ENCODE measurements at places on chromosomes 6 and 20.
A peak's percentile ranks its signal among the peaks of the same experiment; 100 is the strongest.

DNA sequence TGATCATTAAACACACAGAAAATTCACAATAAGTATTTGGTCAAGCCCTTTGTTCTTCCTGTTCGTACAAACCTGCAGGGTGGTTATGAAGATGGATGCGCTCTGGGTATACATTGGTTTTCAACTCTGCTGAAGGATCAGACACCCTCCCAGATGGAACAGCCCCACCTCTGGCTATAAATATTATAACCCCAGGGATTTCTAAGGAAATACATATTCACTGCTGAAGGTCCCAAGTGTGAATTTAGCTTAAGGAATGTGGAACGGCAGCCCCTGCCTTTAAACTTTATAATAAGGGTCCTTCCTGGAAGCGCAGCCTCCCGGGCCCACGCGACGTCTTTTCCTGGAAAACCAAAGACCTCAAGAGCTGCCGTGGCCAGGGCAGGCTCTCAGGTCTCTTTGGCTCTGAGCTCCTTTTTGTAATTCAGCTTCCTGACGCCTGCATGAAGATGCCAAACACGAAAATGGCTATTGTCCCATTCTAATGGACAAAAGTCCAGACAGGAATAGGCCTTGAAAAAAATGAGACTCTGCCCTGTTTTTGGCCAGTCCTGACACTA, 172.4 kb upstream of the SSTR4 start:
- no peak for DNase-seq

GRCh38 chr20:19110285-19110684, 102.2 kb upstream of the SLC24A3 start:
- no peak for DNase-seq

DNA sequence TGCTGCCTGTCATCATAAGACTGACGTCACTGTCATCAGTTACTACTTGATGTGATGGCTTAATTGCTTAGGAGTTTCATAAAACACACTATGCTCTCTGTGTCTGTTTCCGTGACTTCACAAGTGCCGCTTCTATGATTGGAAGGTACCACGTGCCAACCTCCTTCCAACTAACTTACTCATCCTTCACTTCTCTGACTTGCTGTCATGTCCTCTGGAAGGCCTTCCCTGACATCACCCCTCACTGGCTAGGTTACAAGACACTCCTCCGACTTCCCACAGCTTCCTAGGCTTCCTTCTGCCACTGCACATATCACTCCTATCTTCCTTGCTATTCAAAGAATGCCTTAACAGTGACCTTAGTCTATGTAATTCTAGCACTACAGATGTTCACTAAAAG, 20.4 kb downstream of the SERINC3 start:
- no peak for DNase-seq

- DNase-seq: no peak
Observed at GRCh38 chr6:11277275-11278206, 45.1 kb upstream of the NEDD9 start.

GRCh38 chr6:6969761-6970223, 138.0 kb upstream of the RREB1 start:
- DNase-seq: no peak

DNA sequence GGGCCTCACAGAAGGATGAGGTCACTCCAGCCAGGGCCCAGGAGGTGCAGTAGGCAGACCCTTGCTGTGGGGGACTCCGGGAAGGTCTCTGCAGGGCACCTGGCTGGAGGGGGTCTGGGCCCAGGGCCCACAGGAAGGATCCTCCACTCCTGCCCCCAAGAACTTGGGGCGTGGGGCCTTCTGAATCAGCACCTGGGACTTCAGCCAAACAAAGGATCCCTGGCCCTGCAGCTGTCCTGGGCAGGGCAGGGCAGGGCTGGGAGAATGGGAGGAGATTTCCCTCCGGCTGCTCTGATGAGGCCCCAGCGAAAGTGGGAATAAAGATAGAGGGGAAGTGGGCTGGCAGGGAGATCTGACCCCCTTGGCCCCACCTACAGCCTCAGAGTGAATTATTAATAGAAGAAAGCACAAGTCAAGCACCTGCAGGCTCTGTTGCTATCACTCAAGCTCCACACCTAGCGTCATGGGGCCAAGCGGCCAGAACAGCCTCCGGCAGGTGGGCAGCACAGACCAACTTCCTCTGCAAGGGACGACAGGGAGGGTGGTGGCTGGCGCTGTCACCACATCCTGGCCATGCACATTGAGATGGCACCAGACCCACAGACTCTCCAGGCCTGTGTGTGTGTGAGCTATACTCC, 61.6 kb upstream of the MRPS10 start:
- no peak for DNase-seq

- DNase-seq: no peak
Observed at GRCh38 chr6:99605074-99605734, 1.4 kb upstream of the PRDM13 start.

DNA sequence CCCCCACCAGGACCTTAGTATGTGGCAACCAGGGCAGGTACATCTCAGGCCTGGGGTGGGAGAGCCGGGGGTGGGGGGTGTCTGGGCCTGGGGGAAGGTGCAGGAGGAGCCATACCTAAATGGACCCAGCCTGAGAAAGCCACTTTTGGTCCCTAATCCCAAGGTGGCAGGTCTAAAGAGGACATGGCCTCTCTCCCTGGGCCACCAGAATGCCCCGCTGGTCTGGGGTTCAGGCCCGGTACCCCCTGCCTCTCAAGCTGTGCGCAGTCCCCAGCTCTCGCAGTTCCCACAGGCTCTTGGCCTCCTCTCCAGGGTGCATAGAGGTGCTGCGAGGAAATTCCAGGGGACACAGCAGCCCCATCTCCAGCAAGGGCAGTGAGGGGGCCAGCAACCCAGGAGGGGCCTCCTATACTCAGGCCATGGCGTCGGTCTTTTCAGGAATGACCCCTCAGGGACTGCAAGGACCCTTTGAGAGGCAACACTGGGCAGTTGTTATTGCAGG, 1.1 kb upstream of the AVP start:
- DNase-seq: no peak

DNA sequence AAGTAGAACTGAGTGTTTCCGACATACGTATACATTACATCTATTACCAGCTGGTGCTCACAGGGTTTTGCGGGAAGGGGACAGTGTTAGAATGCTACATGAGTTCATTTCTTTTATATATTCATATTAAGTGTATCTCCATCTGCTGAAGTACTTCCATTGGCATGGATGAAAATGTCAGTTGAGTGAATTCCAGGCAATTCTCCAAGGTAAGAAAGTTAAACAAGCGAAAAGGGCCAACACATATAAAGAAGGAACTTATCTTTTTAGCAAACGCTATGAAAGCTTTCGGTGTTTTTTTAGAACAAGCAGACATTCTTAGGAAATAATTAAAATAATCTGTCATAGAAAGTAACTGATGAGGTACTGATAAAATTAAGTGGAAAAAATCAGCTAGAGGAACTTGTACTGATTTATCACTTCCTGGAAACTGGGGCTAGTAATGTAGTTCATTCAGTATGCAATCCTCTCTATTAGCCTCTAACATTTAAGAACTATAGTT, 34.6 kb downstream of the RNF146 start:
- no peak for DNase-seq

- DNase-seq: no peak
Observed at GRCh38 chr6:107179004-107179403, 63.7 kb upstream of the BEND3 start.

- DNase-seq: no peak
Observed at GRCh38 chr6:12420626-12421025, 130.5 kb downstream of the EDN1 start.

GRCh38 chr6:53854843-53855567, 60.2 kb downstream of the LRRC1 start:
- no peak for DNase-seq

- DNase-seq: no peak
Observed at GRCh38 chr20:845941-846893, 12.7 kb downstream of the FAM110A start.

DNA sequence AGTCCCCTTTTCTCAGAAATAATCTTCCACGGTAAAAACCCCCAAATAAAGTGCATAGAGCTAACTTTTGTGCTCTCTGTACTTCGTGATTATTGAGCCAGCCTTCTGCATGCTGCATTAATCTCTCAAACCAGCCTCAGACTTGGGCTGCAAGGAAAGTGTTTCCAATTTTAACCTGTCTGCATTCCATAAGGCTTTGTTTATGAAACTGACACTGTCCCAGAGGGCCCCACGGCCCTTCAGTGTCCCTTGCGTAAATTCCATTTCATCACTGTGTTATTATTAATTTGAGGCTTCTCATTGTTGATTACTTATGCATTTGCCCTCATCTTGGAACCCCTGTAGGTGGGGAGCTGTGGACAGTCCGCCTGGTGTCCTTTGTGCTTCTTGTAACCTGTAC, 15.6 kb upstream of the SNRPB2 start:
- DNase-seq: no peak

DNA sequence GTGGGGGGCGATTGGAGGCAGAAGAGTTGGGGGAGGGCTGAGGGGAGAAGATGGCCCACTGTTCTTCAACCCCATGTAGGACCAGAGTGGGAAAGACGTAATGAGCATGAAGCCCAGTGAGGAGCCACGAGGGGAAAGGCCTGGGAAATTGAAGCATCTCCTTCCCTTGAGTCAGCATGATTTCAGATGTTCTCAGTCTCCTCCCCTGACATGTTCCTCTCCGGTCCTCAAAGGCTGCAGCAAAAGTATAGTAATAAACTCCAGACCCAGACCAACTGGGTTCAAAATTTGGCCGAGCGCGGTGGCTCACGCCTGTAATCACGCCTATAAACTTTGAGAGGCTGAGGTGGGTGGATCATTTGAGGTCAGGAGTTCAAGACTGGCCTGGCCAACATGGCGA, 1.9 kb upstream of the NFKBIE start:
- DNase-seq: no peak

GRCh38 chr6:34233867-34234266, 2.8 kb upstream of the HMGA1 start:
- DNase-seq: no peak

- no peak for DNase-seq
Observed at GRCh38 chr6:86822747-86823146, 114.6 kb upstream of the HTR1E start.

- DNase-seq: no peak
Observed at GRCh38 chr6:158629367-158630221, 14.9 kb downstream of the DYNLT1 start.

DNA sequence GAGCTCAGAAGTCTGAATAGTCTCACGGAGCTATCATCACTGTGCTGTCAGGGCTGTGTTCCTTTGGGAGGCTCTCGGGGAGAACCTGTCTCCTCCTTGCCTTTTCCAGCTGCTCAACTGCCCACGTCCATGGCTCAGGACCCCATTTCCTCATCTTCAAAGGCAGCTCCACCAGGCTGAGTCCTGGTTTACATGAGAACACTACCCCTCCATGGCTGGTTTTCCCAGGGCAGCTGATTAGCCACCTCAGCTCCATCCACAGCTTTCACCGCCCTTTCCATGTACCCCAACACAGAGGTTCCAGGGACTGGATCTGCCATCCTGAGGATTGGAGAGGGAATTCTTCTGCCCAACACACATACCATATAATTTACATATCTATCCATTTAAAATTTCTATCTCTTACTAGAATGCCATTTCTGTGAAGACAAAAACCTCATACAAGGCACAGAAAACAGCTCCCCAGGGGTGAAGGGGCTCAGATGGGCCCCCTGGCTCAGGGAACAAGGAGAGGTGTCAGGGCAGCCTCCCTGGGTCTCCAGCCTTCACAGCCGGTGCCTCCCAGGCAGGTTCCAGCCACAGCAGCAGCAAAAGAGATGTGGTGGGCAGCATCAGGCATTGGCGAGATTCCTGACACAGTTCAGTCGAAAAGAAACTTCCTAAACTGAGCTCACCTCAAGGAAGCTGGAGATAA, 2.2 kb upstream of the RAET1E start:
- no peak for DNase-seq

DNA sequence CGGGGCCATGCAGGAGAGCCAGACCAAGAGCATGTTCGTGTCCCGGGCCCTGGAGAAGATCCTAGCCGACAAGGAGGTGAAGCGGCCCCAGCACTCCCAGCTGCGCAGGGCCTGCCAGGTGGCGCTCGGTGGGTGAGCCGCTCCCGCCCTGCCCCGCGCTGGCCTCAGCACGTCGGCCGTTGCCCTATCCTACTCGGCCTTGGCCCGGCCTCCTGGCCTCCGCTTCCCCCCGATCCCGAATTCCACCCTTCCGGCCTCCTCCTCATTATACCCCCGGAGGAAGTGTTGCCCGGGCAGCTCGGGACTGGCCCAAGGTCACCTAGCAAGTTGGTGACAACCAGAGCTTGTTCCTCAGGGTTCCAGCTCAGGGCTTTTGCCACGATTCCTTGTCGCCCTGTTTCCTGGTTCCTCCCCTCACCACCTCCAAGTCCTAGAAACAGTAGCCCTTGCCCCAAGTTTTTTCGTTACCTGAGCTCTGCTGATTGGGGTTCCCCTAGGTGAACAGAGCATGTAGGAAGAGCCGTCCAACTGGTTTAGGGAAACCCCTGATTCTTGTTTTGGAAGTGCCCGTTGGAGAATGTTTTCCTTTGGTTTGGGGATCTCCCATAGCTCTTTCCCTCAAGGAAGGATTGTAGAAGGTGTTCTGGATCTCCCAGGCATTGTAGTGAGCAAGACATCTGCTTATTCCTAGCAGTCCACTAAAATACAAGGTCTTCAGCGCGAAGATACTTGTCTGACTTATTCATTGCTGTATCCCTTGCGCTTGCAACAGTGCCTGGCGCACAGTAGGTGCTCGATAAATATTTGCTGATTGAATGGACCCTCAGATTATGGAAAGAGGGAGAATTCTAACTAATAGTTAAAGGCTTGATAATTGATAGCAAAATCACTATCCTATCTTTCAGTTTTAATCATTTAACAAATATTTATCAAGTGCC, 641 bp downstream of the ARFGEF2 start:
- DNase-seq: peak; percentile 75

DNA sequence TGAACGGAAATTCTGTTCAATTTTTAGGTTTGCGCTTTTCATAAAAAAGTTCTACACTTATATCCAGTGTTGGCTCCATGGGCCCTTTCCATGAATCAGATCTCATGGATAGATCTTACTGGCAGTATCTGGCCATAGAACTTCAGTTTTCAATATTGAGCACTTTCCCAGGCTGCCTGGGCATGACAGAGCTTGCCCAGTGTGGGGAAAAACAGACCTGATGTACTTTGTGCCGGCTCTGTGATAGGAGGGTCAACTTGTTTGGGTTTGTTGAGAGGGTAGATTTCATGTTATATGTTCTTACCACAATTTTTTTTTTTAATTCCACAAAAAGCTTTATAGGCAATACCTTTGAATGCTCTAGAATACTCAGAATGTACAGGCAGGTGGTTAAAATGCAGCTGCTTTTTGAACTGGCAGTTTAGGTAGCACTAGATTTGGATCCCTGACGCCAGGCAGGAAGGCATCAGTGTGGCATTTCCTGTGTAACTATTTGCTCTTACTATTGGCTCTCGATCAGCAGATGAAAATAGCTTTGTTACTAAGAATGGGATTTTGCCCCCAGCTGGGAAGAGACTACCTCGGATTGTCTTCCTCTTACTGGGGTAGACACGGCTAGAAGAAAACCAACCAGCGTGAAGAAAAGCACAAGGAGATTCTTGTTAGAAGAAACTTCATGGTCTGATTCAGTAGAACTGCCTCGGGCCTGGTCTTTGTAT, 404.9 kb upstream of the SOX4 start:
- DNase-seq: peak; percentile 80

All from NCI-H1930 (cell line).